ENCODE measurements at places on chromosomes 1 and 21.

DNA sequence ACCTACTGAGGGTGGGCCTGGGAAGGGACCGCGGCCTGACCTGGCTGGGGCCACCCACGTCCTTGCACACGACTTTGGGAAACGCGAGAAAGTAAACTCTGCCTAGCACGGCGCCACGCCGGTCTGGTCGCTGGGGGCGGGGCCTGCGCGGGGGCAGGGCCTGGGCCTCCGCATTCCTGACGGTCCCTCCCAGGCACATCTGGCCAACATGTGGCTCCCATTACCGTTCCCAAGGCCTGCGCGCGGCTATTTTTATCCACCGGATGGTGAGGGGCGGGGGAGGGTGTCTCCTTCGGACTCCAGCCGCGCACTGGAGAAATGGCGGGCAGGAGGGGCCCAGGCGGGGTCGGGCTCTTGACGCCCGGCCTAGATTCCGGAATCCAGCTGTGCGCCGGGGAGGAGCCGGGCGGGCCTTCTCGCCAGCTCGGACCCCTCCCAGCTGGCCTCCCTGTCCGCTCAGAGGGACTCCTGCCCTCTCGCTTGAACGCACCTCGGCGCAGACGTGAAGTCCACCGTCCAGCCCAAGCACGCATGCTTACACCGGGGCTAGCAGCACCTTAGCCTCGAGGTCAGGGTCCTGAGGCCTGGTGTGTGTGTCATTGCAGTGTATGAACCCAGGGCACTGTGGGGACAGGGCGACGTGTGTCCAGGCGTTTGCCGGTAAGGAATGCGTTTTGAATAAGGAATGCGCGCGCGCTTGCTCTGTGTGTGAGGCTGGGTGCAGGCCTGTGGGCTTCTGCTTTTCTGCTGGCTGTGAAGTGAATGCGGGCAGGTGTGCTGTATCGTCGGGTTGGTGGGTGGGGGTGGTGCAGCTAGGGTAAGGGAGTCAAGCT, 2.1 kb downstream of the EVA1B start:
- peak; percentile 95 for DNase-seq

- DNase-seq = no peak
These were observed 153.8 kb downstream of the NTNG1 start for GRCh38 chr1:107294686-107295085.

DNA sequence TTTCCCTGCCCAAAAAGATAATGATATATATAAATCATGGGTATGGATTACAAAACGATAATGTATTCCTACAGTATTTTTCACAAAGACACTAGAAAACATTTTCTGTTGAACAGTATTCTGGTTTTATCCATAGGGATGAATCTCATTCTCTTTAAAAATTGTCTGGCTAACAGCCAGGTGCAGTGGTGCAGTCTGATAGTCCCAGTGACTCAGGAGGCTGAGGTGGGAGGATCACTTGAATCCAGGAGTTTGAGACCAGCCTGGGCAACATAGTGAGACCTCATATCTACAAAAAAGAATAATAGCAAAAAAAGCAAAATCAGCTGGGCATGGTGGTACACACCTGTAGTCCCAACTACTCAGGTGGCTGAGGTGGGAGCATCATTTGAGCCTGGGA, 23.3 kb downstream of the PIP5K1A start:
- DNase-seq = no peak

GRCh38 chr1:59317343-59317742, 20.4 kb downstream of the FGGY start:
- DNase-seq = no peak

GRCh38 chr1:203672346-203672745, 45.7 kb downstream of the ATP2B4 start:
- DNase-seq = peak; percentile 81

DNA sequence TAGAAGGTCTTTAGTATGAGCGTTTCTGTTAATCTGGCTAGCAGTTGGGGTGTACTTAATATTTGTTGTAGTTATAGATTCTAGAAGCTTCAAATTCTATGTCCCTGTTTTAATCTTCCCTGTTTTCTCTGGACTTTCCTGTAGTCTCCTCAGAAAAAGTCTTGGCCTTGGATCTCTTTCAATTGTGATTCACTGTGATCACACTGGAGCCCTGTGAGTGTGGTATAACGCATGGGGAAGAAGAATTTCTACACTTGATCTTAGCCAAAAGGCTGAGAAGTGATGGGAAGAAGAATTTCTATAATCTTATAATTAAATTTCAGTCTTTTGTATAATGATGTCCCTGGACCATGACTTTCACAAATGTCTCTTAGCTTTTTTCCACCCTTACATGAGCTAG, 36.7 kb upstream of the COP1 start:
- no peak for DNase-seq

- no peak for DNase-seq
These were observed 25.9 kb downstream of the PSMB2 start for GRCh38 chr1:35615440-35615839.

- DNase-seq = no peak
These were observed 43.4 kb downstream of the FHAD1 start for GRCh38 chr1:15290382-15290781.

DNA sequence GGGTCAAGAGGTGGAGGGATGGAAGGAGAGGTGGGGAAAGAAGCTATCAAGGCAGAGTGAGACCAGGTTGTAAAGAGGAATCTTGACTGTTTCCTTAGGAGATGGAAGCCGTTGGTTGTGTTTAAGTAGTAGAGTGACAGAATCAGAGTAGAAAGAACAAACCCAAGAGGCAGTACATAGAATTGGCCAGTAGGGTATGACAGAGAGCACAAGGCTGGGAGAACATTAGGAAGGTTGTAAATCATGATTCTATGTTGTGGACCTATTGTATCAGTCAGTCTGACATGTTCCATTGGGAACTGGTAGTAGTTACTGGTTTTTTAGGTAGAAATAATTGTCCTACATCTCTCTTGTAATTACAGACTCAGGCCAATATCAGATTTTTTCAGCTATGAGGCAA, 486.9 kb upstream of the USP24 start:
- DNase-seq = no peak

DNA sequence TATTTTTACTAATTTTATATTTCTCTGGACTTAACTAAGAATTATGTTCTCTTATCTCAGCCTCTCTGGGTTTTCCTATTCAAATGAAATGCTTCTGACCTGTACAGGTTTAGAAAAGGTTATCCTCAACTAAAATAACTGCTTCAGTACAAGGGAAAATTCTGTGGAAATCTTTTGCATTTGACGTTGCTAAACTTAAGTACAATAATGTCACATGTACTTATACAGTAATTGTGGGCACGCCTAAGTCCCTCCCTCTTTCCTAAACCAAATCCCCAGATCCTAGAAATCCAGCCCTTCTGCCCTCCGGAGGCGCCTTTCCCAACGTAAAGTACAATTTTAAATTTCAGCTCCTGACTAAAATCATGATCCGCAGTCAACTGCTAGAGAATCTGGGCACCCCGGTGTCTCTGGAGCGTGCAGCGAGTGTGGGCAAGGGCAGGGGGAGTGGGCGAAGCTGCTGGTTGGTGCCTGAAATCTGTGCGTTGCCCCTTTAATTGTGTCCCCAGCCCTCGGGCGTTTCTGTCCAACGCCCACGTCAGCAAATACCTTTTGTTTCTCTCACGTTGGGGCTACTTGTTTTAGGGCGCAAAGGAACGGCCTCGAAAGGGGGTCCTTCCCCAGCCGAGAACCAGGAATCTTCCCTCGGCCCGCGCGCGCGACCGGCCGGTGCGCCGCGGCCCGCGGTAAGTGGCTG, at the start of gene ZBTB8A:
Gene ZBTB8A, plus strand, starts transcription at position 541 of the 697 bp plus-strand sequence. CDS start 53,505 bp downstream, outside the sequence.
- peak; percentile 77 for DNase-seq
